ENCODE measurements at places on chromosomes 7 and 10.

GRCh38 chr10:126049759-126050700 is 153.7 kb downstream of the FANK1 start:
- no peak for DNase-seq

GRCh38 chr10:16884497-16884896 is 67.3 kb upstream of the RSU1 start:
- no peak for DNase-seq

DNA sequence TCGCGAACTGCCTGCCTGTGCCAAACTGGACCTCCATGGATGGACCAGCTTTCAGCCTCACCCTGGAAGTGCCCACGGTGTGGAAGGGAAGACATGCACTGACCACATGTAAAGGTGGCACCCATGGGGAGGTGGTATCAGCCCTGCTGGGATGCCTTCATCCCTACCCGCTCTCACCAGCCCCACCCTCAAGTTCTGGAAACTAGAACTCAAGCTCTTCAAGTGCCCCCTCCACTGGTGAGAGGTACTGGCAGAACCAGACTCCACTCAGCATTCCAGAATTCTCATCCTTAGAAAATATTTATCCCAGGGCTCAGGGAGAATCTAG is 5.9 kb downstream of the ZNF488 start:
- DNase-seq, result no peak

DNA sequence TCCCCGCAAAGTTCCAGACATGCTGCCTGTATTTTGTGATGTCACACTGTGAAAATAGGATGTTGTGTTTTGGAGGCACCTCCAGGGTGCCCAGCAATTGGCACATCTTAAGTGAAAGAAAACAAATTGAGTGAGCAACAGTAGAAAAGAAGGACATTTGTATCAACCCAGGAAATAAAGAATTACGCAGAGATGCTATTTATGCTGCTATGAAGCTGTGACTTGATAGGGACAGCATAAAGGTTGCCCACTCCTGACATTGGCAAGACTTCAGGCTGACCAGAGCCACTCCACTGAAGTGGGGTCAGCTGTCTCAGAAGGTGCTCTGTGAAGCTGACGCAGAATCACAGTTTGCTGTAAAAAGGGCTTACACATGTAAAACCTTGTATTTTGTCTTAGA is 729.9 kb upstream of the GALNT17 start:
- no peak for DNase-seq

- no peak for DNase-seq
Measured at GRCh38 chr10:48430402-48430993, 124.0 kb downstream of the MAPK8 start.
